ENCODE measurements at places on chromosomes 3 and 15. TPM values are rescaled to one million over a fixed set of nuclear protein-coding genes. Genes with fewer than 3 reads are reported as not detected.

HTR3E gene
- polyA plus RNA-seq: not detected

MTHFS gene
- polyA plus RNA-seq: 6.3 TPM

GPR171 gene
- not detected for polyA plus RNA-seq

MYRIP gene
- not detected for polyA plus RNA-seq

NSUN3 gene
- 4.9 TPM for polyA plus RNA-seq

LARP6 gene
- polyA plus RNA-seq: 146 TPM

RARB gene
- 0.52 TPM for polyA plus RNA-seq

C3orf52 gene
- polyA plus RNA-seq: 6.4 TPM

DNAH1 gene
- polyA plus RNA-seq: 3.8 TPM

TLR9 gene
- not detected for polyA plus RNA-seq

TIMP4 gene
- 0.40 TPM for polyA plus RNA-seq

DNA sequence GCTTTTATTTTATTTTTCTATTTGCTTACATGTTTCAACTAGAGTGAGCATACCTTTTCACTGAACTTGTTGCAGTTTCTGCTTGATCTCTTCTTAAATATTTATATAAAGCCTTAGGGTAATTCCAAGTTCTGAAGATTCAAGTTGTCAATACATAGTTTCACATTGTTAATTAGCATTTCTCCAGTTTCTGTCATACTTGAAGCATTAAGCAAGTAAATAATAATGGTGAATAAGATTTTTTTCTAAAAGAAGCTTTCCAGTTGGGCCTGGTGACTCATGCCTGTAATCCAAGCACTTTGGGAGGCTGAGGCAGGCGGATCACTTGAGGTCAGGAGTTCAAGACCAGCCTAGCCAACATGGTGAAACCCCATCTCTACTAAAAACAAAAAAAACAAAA lies 53.9 kb downstream of the CALML4 start:
- no peak overlapping the region for H3K4me3 ChIP-seq
- no peaks in the 10 kb centered on the region for H3K27me3 ChIP-seq
- H3K36me3 ChIP-seq: peaks cover 10% of the 10 kb centered on the region

DNA sequence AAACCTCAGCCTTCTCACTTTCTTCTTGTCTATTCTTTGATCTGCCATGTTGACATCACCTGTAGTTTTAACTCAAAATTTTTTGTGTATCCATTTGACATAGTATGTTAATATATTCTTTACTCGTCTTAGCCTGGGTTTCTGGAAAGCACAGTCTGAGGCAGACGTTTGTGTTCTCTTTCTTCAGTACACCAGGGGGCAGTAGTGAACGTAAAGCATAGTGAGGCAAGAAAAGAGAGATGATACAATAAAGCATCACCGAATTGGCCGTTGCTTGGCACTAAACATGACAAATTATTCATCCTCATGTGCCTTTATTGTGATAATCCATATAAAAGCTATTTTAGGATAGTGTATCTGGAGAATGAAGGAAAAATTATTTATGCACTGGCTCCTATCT lies 141.0 kb upstream of the MYRIP start:
- no peaks in the 10 kb centered on the region for H3K36me3 ChIP-seq
- no peak overlapping the region for H3K27ac ChIP-seq
- H3K4me1 ChIP-seq: no peaks in the 10 kb centered on the region
- H3K4me3 ChIP-seq: no peak overlapping the region
- DNase-seq: peak; percentile 38

GRCh38 chr3:137468446-137468845 lies 295.7 kb upstream of the SOX14 start:
- no peak overlapping the region for H3K27ac ChIP-seq
- no peak overlapping the region for H3K4me3 ChIP-seq
- no peaks in the 10 kb centered on the region for H3K27me3 ChIP-seq

DNA sequence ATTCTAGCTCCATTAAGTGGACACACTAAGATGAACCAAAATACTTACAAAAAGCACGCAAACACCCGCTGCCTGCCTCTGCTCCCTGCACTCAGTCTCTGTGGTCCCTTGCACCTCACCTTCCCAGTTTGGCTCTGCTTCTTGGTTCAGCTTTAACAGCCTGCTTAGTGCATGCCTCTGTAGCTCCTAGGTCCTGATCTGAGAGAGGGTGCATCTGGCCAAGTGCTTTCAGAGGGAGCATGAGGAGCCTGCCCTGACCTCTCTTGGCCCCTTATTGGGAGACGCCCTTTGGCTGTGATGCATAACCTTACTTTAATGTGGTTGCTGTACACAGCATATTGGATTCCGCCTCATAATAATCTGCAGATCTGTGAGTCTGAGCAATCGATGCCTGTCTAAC lies 21.2 kb upstream of the ATP10A start:
- no peak overlapping the region for H3K4me3 ChIP-seq
- H3K27ac ChIP-seq: peak overlapping the region; percentile 83
- peaks cover 23% of the 10 kb centered on the region for H3K4me1 ChIP-seq

- H3K27me3 ChIP-seq: no peaks in the 10 kb centered on the region
- H3K36me3 ChIP-seq: peaks cover 2% of the 10 kb centered on the region
- H3K27ac ChIP-seq: no peak overlapping the region
- H3K4me1 ChIP-seq: peaks cover 1% of the 10 kb centered on the region
Observed at GRCh38 chr3:170076715-170077238, 39.0 kb downstream of the GPR160 start.

DNA sequence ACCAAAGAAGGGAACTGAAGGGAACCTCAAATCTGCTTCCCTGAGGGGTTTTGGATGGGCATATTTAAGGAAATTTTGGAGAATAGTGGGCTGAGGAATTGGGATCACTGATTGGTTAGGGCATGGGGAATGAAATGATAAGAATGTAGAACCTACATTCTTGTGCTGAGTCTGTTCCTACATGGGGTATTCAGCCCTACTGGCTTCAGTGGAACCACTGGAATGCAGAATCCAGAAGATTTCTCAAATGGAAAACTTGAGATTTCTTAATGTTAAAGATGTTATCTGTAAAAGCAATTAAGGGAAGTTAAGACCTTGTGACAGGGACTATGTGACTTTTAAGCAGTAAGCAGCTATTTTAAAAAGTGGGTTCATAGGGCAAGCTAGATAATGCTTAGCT lies 1062.4 kb downstream of the AGBL1 start:
- no peaks in the 10 kb centered on the region for H3K4me1 ChIP-seq
- DNase-seq: no peak
- no peaks in the 10 kb centered on the region for H3K27me3 ChIP-seq
- no peak overlapping the region for H3K27ac ChIP-seq
- H3K4me3 ChIP-seq: no peak overlapping the region

DNA sequence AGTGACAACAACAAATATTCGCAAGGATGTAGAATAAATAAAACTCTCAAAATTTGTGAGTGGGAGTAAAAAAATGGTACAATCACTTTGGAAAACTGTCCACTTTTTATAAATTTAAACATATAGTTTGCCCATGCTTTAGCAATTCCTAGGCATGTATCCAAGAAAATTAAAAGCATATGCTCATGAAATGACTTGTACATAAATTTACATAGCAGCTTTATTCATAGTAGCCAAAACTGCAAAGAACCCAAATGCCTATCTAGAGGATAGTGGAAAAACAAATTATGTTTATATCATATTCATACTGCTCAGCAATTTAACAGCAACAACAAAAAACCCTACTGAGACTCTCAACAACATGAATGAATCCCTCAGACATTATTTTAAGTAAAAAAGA lies 363.6 kb upstream of the CCDC54 start:
- no peak overlapping the region for H3K27ac ChIP-seq
- DNase-seq: no peak
- no peak overlapping the region for H3K4me3 ChIP-seq
- no peaks in the 10 kb centered on the region for H3K36me3 ChIP-seq
- no peaks in the 10 kb centered on the region for H3K4me1 ChIP-seq

DNA sequence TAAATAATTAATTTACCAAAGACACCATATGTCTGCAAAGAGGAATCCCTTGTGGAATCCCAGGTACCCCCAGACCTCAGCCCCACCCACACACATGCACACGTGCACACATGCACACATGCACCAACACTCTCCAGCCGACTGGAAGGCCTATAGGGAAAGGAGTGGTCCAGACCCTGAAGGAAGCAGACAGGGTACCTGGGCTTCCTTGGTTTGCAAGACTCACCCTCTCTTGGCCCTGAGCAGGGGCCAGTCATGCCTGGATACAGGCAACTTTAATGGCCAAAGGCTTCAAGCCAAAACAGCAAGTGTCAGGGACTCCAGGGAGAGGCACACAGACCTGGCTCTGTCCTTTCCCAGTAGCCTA lies 8.9 kb upstream of the HAPLN3 start:
- H3K27ac ChIP-seq: no peak overlapping the region
- H3K36me3 ChIP-seq: peaks cover 76% of the 10 kb centered on the region
- peaks cover 13% of the 10 kb centered on the region for H3K4me1 ChIP-seq
- no peak overlapping the region for H3K4me3 ChIP-seq
- DNase-seq: no peak
- no peaks in the 10 kb centered on the region for H3K27me3 ChIP-seq

DNA sequence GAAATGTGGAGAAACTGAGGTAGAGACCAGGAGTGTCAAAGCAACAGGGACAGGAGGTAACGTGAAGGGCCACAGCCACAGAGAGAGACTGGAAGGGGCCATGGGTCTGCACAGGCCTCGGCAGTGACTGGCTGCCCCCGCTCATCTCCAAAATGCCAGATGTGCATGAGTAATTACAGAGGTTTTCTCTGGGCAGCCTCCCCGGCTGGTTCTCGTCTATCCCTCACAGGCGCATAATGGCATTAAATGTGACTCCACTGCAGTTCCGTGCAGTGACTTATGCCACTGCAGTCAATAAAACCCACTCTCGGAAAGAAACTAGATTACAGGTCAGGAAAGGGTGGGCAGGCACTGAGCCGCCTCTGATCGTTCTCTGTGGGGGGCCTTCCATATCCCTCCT lies 74.7 kb downstream of the WDR76 start:
- no peaks in the 10 kb centered on the region for H3K27me3 ChIP-seq
- H3K36me3 ChIP-seq: no peaks in the 10 kb centered on the region
- no peak for DNase-seq
- H3K27ac ChIP-seq: no peak overlapping the region
- H3K4me3 ChIP-seq: no peak overlapping the region
- H3K4me1 ChIP-seq: peaks cover 5% of the 10 kb centered on the region

DNA sequence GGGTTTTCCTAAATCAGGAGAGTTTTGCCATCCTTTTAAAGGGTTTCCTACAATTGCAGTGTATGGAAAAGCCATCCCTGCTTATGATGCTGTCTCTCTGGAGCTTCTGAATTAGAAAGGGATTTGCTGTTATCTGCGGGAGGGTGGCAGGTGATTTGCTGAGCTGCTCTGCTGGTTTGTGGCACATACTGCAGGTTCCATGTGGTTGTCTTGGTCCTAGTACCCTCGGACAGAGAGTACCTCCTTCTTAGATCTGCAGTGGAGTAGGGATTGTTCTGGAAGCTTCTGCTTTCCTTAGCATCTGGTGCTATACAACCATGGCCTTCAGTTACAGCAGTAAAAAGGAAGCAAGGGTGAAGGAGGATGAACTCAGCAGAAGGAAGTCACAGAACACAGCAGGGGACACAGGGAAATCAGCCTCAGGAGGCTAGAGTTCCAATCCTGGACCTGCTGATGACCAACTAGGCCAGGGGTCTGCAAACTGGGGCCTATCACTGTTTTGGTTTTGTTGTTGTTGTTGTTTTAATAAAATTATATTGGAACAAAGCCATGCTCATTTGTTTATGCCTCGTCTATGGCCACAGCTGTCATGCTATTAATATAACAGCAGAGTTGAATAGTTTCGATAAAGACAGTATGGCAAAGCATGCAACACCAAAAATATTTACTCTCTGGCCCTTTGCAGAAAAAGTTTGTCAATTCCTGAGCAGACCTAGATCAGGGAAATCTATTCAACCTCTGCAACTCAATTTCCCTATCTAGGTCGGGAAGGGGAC lies 39.5 kb downstream of the STARD5 start:
- no peaks in the 10 kb centered on the region for H3K4me1 ChIP-seq
- H3K4me3 ChIP-seq: no peak overlapping the region
- H3K27me3 ChIP-seq: no peaks in the 10 kb centered on the region
- H3K27ac ChIP-seq: no peak overlapping the region
- H3K36me3 ChIP-seq: peaks cover 28% of the 10 kb centered on the region

DNA sequence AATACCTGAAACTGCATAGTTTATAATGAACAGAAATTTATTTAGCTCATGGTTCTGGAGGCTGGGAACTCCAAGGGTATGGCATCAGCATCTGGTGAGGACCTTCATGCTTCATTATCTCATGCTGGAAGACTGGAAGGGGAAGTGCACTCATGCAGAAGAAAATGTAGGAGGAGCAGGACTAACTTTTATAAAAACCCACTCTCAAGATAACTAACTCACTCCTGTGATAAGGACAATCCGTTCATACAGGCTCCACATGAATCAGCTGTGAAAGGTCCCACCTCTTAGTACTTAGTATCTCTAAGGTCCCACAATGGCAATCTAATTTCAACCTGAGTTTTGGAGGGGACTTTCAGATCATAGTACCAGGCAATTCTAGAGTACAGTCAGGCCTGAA lies 33.6 kb upstream of the APH1B start:
- no peak for DNase-seq
- no peak overlapping the region for H3K4me3 ChIP-seq
- H3K4me1 ChIP-seq: peaks cover 9% of the 10 kb centered on the region
- H3K27me3 ChIP-seq: no peaks in the 10 kb centered on the region
- peak overlapping the region; percentile 61 for H3K27ac ChIP-seq

- DNase-seq: no peak
- no peak overlapping the region for H3K4me3 ChIP-seq
- no peak overlapping the region for H3K27ac ChIP-seq
- no peaks in the 10 kb centered on the region for H3K4me1 ChIP-seq
Observed at GRCh38 chr3:1469687-1470086, 376.9 kb downstream of the CNTN6 start.

DNA sequence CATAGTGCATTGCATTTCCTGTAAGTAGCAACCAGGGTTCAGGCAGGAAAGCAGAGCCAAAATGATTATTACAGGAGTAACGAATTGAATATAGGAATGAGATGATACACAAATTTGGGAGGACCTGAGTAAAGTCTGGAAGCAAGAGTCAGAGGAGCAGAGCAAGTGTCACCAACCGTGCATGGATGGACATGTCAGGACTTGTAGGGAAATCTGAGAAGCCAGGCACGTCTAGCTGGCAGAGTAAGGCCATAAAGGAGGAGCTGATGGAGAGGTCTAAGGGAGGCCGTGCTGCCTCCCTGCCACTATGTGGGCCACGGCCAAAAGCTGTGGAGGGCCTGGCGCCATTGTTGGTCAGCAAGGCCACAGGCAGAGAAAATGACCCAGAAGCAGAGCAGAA lies 22.4 kb downstream of the GJD2 start:
- DNase-seq: no peak
- no peak overlapping the region for H3K27ac ChIP-seq
- H3K4me1 ChIP-seq: no peaks in the 10 kb centered on the region
- H3K27me3 ChIP-seq: peaks cover 11% of the 10 kb centered on the region
- H3K4me3 ChIP-seq: no peak overlapping the region

DNA sequence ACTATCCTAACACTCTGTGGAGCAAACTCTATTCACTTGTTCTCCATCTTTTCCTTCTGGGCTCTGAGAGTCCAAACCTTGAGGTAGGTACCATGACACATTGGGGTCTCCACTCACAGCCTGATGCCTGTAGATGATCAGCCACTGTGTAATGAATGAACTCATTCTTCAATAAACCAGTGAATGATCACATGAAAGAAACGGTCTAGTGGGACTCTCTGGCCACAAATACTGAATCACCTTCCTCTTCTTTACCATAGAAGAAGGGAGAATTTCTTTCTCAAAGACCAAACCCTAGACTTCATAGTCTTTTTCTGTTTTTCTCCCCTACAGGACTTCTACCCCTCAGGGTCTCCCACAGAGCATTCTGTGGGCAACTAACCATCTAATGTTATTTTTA lies 20.5 kb upstream of the ABHD2 start:
- H3K27ac ChIP-seq: no peak overlapping the region
- DNase-seq: peak; percentile 61
- no peaks in the 10 kb centered on the region for H3K27me3 ChIP-seq
- no peaks in the 10 kb centered on the region for H3K36me3 ChIP-seq
- no peak overlapping the region for H3K4me3 ChIP-seq

Data from IMR-90 (cell line).